ENCODE measurements at places on chromosomes 4 and X.

DNA sequence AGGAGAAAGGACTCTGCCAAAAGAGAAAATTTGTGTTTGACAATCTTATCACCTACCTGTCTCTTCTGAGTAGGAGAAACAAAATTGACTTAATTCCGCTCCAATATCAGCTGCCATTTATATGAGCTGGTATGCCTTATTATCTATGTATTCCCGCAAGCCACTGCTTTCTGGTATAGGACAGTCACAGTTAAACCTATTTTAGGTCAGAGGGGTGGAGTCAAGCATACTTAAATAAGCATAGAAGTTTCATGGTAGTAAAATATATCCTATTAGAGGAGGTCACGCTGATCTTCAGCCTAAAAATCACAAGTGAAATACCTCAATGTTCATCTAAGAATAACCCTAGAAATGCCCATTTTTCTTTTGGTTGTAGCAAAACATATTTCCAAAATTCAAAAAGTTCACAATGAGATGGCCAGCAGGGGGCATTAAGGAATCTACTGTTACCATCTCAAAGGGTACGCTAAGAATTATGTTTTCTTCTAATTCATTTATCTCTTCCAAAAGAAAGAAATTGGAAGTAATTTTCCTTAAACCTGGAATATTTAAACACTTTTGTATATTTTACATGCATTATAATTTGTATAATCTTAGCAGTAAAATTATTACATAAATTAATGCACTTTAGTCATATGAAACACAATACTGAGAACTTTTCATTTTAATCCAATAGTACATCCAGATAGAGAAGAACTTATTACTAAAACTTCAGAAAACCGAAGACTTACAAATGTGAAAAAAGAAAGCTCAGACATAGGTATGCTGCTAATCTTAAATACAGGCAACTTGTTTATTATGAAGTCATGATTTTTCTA is 10.5 kb downstream of the PPAT start:
- no peak for DNase-seq

- DNase-seq = no peak
Observed at GRCh38 chrX:71992711-71993110, 82.1 kb downstream of the NHSL2 start.

DNA sequence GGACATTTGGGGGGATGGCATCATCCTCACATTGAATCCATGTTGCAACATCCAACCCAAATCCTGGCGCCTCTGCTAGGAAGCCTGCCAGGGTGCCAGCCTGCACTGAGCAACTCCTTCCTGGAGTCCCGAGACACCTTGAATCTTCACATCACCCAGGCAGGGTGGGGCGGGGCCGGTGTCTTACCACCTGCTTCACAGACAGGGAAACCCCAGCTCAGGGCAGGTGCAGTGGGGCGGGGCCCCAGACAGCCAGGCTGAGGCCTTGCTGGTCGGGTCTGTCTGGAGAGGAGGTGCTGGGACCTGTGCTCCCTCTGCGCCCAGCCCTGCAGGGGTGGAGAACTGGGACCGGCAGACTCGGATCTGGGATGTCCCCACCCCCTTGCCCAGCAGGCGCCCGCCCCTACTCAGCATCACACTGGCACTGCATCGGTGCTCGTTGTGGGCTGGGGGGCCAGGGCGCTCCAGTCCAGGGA is 31.5 kb upstream of the HTRA3 start:
- DNase-seq = no peak

- DNase-seq = no peak
Observed at GRCh38 chrX:65838674-65839073, 171.2 kb downstream of the MSN start.

DNA sequence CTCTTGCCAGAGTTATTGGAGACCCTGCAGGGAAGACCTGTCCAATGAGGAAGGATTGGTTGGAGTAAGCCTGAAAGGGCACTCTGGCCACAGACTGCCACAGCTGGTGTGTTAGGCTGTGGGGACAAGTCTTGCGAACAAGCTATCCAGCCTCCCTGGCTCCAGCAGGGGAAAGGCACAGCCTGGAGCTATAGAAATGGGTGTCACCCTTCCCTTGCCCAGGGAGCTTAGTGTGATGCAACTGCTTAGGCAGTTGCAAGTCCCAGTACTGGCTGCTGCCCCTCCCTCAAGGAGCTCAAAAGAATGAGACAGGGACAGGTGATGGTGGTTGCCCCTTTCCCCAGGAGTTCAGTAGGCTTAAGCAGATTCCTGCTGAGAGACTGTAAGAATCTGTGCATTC is 165.7 kb upstream of the CT83 start:
- DNase-seq = no peak

DNA sequence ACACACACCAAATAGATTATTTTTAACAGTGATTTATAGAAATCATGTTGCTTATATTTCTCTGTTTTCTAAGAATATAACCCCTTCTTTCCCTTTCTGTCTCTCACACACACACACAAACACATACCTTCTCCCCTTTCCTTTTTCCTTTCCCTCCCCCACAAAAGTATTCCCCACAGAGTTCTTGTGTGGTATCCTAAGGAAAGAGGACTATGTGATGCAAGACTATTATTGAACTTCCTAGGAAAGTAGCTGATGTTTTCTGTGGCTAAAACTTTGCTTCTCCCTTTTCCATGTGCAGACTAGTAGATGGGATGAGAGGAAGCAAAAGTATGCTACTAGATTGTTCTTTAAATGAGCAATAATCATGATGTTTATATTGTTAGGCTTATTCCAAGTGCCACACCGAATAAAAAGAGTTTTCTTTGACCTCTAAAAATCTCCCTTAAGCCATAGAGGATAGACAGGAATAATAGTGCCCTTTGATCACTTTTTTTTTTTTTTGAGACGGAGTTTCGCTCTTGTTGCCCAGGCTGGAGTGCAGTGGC is 38.7 kb downstream of the CPEB2 start:
- DNase-seq = no peak

DNA sequence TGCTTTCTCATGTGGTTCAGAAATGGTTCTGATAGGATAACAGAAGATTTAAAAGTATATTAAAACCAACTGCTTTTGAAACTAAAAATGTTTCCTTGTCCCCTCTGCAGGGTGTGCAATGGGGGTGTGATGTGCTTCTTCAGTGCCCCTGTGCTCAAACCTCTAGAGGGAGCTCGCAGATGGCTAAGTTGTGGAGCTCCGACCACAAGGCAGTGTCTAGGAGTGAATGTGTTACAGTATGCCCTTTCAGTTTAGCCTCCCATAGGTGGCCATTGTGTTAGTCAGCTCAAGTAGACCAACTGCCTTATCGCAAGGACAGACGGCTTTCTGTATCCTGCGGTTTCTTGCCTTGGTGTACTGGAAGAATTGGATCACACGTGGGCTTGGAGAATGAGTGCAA is 130.5 kb downstream of the TENT5D start:
- DNase-seq = no peak

DNA sequence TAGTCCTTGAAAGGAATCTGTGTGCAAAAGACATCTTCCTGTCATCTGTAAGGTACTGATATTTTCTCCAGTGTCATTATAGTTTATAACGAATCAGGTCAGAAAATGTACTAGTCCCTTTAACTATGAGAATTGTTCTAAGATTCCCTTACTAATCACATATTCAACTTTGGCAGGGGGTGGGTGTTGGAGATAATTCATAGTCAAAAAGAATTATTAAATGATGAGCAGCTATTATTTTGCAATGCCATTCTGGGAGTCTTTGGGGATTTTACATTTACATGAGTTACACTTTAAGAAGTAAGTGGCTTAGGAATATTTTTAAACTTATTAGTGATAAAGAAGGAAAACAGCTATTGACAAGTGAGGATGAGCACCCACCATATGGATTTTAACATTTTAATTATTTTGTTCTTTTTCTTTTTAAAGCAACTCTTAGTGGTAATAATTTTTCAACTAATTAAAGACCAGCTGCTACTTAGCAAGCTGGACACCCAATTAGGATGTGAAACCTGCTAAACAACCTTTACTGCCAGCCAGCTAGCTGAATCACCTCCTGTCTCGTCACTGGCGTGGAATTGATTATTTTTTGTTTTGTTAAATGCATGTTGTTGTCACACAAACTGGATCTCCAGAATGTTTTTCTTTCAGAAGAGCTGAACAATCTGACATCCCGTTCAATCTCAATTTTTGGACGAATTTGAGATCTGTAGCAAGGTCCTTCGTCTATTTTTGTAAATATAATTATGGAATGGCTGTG is 219.2 kb downstream of the ARAP2 start:
- DNase-seq = no peak

GRCh38 chr4:7887436-7887835 is 52.2 kb downstream of the AFAP1 start:
- no peak for DNase-seq

DNA sequence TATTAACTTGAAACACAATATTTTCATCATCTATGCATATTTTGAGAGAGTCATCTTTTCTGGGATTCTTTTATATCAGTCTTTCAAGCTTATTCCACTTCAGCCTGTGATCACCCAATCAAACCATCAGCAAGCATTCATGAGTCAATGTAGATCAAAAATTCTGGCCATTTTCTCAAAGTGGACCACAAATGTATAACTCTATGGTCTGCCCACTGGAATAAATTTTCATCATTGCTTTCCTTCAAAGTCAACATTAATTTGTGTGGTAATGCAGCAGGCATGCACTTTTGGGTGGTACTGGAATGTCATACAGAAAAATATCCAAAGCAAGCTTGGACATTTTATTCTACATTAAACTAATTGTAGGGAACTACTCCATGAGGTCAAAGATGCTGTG is 1013.0 kb downstream of the STIM2 start:
- no peak for DNase-seq

GRCh38 chr4:137647375-137647774 is 115.1 kb upstream of the PCDH18 start:
- DNase-seq = no peak

GRCh38 chrX:86263526-86263925 is 115.3 kb downstream of the DACH2 start:
- no peak for DNase-seq

DNA sequence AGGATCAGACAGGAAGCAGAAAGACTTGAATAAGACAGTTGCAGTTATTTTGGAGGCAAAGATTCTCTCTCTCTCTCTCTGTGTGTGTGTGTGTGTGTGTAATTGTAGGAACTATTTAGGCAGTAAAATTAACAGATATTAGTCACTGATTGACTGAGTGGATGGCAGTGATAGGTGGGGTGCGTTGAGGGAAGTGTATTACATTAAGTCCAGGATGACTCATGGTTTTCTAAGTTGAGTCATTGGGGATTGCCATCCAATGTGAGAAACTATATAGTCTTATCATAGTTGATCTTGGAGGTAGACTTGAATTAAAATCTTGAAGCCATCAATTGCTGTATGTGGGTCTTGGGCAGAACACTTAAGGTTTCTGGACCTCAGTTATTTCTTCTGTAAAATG is 75.4 kb downstream of the AR start:
- DNase-seq = no peak

DNA sequence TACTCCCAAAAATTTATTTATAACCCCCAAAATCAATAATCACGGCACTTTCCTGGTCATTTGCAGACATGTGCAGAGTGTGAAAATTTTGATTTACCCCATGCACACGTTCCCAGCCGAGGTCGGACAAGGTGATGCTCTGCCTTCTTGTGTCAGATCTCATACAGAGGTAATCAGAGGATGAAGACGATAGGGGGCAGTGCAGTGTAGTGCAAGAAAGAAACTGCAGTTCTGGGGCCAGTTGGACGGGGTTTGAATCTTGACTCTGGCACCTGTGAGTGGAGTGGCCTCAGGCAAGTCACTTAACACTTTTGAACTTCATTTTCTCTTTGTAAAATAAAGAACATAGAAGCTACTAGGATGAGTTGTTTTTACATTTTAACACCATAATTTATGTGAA is 88.4 kb downstream of the FRMPD3 start:
- DNase-seq = no peak

GRCh38 chr4:866761-867390 is 40.9 kb upstream of the CPLX1 start:
- no peak for DNase-seq

- DNase-seq = no peak
Observed at GRCh38 chr4:120816296-120816965, 106.1 kb downstream of the PRDM5 start.

DNA sequence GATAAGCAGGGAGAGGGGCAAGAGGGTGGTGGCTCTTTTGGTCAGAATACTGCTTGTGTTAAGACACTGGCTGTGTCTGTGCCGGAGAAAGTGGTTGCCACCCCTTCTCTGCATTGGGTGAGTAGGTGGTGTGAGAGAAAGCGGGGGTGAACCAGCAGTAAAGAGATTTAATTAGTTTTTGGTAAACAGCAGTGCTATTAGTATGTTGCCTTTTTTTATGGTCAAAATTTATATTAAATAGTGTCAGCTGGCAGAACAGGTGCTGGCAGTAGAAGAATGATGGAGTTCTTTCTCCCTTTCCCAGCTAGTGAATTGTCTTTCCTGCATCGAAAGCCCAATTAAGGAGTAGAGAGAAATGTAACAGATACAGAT is 181.6 kb downstream of the LARP7 start:
- no peak for DNase-seq

- no peak for DNase-seq
Observed at GRCh38 chr4:25096251-25096980, 63.8 kb downstream of the SEPSECS start.

DNA sequence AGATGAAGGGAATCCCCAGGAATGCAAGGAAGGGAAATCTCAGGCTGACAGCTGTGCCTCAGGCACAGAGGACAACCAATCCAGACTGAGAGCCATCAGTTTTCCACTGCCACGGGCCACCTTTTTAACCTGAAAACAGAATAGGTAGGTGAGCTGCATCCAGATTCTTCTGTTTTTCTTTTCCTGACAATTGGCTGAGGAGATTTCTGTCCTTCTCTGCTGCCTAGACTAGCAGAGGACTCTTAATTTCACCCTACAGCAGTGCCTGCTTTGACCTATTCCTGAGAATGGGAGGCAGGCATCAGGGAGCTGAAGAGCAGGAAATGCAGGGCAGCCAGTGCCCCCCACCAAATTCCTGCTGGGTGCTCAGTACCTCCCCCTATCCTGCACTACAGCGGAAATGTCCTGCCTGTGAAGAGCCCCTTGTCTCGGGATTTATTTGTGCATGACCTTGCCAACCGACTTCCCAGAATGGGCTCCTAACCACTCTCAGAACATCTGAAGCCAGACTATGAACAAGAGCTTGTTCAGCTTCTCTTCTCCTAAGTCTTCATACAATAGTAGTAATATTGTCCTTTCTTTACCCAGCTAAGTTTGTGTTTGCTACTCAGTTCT is 65.1 kb downstream of the CASK start:
- DNase-seq = no peak

GRCh38 chr4:120902925-120903324 is 19.6 kb downstream of the PRDM5 start:
- DNase-seq = no peak

DNA sequence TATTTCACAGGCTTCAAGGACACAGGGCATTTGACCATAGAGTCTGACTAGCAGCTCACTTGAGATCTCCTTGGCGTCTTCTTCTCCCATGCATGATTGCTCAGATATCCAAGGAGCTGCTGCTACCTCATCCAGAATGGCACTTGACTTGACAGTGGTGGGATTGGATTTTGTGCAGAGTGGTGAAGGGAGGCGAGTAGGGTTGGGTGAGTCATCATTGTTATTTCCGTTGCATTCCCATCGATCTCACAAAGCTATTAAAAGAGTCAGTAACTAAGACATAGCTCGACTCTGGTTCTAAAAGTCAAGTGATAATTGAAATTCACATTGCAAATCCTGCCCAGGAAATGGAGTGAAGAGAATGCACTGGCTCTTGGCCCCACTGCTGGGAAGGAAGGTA is 27.7 kb downstream of the NHSL2 start:
- no peak for DNase-seq
